Tibial nerve (tissue), 4 donors: ENCODE measurements at places on chromosomes 7 and 10. TPM values are rescaled to one million over a fixed set of nuclear protein-coding genes. Genes with fewer than 3 reads are reported as not detected.

The KRIT1 gene
- total RNA-seq = 64.2 TPM

The TBATA gene
- total RNA-seq = not detected

DNA sequence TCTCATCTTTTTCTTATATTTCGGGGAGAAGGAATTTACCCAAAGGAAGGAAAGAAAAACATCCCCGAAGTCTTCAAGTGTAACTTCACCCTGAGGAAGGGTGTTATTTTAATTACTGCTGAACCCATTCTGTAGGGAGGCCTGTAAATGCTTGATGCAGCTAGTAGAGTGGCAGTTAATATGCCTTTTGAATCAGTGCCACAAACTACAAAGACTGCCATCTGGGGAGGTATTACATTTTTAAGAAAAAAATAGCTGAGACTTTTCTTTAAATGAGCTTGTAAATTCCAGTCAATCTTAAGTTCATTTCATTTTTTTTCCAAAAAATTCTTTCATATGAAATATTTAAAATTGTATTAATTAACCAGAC, 233.1 kb upstream of the FERD3L start:
- no peak for DNase-seq

GRCh38 chr10:122152544-122152943, 118.6 kb upstream of the BTBD16 start:
- DNase-seq = peak; percentile 89

GRCh38 chr10:86956848-86957448, 467 bp downstream of the MMRN2 start:
- DNase-seq = no peak

DNA sequence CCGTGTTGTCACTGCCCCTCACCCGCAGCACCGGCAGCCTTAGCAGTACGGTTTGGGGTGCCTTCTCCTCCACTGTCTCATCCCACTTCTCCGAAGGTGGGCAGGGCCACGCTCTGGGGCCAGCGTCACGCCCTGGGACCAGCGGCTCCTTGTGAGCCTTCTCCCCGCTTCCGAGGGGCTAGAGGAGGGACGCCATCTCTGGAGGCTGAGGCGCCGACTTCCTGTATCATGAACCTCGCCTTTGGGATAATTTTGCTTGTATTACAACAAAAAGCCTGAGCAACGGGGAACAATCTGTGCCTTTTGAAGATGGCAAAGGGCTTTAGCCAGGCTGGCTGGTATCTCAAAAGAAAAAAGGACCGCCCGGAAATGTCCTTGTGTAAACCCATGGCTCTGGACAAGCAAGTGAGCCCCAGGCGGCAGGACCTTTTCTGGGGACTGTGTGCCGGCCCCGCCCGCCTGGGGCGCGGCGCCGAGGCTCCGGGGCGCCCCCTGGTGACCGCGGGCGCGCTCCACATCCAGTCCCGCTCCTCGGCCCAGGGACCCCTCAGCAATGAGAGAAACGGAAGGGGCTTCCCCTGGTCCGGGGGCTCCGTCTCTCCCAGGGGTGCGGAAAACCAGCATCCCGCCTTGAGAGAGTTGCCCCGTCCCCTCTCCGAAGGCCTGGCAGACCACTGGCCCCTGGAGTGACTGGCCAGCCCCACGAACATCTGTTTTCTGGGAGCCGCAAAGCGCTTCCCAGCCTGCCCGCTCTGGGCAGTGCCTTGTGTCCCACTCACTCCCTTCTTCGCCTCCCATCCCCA, 3.8 kb downstream of the DEPP1 start:
- peak; percentile 67 for DNase-seq
